ENCODE measurements at places on chromosomes 3 and 15. TPM values are rescaled to one million over a fixed set of nuclear protein-coding genes. Genes with fewer than 3 reads are reported as not detected.

Gene EAF2
- 10.3 TPM for polyA plus RNA-seq

Gene TMIE
- polyA plus RNA-seq, result 0.70 TPM

Gene ELL3
- polyA plus RNA-seq, result 4.2 TPM

Gene GNAT1
- polyA plus RNA-seq, result not detected

Gene HTR3E
- polyA plus RNA-seq, result not detected

Gene CCDC54
- polyA plus RNA-seq, result 0.17 TPM

Gene CHAC1
- polyA plus RNA-seq, result 2.4 TPM

- DNase-seq, result no peak
These were observed 202.8 kb upstream of the MRPL3 start for GRCh38 chr3:131705558-131706051.

DNA sequence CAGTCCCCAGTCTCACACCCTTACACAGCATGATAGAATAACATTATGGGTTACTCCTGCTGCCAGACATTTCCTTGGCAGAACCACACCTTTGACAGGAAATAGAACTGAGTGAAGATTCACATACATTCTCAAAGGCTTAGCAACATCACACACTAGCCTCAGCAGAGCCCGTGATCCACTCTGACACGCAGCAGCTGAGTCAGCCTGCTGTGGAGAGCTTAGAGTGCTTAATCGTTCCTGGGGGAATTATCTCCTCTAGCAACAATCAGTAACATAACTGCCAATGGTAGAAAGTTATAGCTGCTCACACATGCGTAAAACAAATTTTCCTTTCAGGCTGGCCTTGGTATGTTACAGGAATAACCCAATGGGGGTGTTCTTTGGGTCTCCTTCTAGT is 382.1 kb downstream of the GAP43 start:
- peak; percentile 41 for DNase-seq

DNA sequence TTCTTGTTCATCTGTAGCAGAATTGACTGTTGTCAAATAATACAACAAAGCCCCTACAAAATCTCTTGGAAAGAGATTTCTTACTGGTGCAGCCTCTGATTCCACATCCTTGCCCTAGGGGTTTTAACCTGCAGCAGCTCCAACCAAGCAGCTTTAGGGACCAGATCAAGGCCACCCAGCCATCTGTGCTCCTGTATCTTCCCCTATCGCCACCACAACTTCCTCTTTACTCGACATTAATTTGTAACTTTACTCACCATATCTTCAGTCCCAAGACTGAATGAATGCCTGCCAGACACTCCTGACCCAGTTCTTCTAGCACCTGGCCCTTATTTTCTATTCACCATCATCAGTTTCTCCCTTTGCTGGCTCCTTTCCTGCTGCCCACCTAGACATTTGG is 156.6 kb upstream of the IL12A start:
- DNase-seq, result no peak

DNA sequence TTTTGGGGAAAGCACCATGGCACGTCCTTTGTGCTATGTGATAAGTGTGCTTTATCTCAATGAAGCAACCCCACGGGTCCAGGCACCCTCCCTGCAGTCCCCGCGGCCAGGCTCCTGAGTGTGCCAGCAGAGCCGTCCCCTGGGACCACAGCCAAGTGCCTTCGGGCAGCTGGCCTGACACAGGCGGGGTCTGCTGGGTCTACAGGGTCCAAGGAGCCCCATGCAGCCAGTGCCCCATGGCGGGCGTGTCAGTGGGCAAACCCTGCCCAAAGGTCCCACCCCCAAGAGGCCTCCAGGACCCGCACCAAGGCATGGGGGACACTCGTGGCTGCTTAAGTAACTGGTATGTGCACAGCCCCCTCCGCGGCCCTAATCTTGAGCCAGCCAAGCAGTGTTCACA is 35.3 kb downstream of the KLHL25 start:
- no peak for DNase-seq

- DNase-seq, result no peak
These were observed 349.3 kb downstream of the MAGI1 start for GRCh38 chr3:65689436-65689835.

DNA sequence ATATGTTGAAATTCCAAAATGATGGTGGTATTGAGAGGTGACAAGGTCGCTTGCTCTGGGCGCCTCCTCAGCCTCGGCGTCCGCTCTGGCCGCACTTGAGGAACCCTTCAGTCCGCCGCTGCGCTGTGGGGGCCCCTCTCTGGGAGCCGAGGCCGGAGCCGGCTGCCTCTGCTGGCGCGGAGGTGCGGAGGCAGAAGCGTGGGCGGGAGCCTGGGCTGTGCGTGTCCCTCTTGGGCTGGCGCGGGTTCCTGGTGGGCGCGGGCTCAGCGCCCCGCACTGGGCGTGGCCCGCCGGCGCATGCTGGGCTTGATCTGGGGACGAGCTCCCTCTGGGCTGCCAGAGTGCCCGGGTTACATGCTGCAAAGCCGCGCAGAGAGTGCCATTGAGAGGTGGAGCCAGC is 39.8 kb upstream of the TMC3 start:
- no peak for DNase-seq

GRCh38 chr15:48974882-48975281 is 11.2 kb upstream of the SHC4 start:
- DNase-seq, result no peak

DNA sequence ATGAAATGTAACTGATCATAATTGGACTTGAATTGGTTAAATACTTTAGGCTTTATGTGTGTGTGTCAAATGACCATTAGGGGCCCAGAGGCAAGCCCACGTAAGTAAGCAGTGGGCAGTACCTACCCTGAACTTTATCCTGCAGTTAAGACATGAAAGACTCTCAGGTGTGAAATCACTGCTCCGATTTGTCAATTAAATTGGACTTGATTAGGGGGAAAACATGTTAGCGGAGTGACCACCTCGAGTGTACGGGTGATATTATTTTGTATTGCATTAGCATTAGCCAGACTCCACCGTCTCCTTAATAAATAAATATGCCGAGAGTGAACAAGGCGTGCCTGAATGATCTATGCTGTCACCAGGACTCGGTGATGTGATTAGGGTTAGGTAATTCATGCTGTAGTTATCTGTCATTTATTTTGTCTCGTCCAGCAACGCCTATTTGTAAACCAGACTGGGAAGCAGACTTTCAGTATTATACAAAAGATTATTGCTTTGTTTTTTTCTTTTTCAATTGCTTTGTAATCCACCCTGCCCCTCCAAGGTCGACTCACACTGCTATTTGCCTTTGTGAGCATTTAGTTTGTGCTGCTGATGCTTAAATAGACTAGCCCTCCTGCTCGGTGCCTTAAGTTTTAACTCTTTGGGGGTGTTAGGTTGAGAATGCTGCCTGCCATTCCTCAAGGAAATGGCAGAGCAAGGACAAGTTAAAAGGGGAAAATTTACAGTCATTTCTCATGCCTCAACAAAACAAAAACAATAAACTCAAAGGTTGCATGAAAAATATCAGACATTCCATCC is 1.8 kb downstream of the RBMS3 start:
- DNase-seq, result no peak

DNA sequence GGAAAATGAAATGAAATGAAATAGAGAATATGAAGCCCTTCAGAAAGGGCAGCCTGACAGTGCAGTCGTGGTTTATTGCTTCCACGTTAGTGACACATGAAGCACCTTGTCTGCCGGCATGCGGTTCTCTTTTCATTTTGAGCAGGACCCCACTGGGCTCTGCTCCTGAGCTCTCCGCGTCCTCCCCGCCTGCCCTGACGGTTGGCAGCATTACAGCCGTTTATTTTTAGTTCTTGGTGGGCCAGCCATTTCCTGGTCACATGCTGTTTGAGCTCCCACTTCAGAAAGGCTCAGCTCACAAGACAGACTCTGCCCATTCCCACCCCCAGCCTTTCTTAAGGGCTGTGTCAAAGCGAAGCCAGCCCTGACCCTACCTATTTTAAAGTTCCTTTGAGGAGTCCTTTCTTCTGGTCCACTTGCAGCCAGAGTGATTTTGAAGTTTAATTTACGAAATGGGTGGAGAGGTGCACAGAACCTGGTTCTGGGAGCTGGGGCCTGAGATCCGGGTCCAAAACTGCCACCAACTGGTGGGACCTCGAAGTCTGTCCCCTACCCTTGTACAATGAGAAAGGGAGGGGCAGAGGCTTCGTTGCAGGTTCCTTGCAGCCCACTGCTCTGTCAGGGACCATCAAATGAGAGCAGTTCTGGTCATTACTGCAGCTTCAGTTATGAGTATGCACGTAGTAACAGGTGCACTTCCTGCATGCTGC is 60.1 kb downstream of the MGLL start:
- DNase-seq, result no peak

DNA sequence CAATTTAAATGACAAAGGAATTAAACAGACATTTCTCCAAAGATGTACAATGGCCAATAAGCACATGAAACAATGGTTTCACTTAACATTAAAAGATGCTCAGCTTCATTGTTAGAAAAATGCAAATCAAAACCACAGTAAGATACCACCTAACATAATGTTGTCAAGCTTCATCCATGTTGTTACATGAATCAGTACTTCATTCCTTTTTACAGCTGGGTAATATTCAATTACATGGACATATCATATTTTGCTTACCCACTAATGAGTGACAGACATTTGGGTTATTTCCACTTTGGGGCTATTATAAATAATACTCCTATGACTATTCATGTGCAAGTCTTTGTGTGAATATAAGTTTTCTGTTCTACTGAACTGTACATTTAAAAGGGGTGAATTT is 7.8 kb downstream of the SLC41A3 start:
- DNase-seq, result no peak

DNA sequence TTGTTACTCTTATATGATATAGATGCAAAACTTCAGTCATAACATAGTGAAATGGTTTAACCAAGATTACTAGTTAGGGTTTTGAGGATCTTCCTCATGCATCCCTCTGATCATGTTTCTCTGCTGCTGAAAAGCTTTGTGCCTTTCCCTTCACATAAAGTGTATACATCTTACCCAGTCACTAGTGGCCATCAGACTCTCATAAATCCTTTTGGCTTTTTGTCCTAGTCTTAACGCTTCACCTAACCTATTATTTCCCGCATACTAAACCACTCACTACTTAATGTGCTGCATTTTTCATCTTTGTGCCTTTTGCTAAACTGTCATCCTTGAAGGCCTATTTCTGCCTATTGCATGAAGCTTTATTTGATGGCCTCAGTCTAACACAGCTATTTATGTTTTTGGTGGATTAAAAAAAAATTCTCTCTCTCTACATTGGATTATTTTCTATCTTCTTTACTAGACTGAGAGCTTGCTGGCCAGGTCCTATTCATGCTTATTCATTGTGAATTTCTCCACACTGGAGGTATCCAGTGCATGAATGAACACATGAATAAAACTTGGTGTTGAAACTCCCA is 717.6 kb upstream of the GOLIM4 start:
- no peak for DNase-seq

DNA sequence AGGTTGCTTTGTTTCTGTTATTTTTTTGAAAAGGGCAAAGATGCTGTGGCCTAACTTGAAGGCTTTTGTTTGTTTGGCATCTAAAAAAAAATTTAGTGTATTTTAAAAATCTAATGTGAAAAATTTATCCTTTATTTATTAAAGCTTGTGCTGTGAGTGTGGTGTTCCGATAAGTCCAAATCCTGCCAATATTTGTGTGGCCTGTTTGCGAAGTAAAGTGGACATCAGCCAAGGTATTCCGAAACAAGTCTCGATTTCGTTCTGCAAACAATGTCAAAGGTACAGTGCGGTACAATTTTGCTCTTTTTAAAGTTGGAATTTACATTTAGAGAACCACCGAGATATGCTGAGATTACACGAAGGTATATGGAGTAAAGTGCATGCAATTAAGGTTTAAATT is 3.7 kb downstream of the NMD3 start:
- DNase-seq, result no peak

GRCh38 chr3:46349484-46350261 is 4.2 kb upstream of the CCR2 start:
- DNase-seq, result no peak

- no peak for DNase-seq
These were observed 848 bp upstream of the RHCG start for GRCh38 chr15:89497231-89497630.

DNA sequence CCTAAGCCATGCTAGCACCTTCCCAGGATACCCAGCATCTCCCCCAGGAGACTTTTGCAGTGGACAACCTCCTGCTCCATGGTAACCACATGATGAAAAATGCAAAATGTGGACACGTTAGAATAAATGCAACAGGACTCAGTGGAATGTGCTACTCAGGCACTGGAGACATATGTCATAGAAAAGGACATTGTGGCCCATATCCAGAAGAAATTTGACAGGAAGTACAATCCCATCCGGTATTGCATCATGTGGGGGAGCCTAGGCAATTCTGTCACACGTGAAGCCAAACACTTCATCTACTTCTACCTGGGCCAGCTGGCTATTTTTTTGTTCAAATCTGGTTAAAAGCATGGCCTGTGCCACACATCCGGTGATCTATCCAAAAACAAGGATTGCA is 227.2 kb upstream of the GPR149 start:
- DNase-seq, result no peak

DNA sequence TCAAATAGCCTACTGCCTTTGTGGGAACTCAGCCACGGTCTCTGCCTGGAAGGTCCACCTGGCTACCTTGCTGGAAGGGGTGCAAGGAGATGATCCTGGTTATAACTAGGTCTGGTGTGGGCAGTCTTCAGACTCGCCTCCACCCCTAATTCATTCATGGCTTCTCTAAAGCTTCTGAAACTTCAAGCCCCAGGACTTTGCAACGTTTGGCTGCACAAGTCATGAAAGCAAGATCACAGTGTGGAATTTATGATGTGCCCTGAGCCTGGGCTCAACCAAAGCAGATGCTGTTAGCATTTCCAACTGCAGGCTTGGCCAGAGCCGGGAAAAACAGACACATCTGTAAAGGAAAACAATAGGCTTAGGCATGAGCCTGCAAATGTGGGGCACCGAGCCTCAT is 200.4 kb upstream of the WNT5A start:
- no peak for DNase-seq

DNA sequence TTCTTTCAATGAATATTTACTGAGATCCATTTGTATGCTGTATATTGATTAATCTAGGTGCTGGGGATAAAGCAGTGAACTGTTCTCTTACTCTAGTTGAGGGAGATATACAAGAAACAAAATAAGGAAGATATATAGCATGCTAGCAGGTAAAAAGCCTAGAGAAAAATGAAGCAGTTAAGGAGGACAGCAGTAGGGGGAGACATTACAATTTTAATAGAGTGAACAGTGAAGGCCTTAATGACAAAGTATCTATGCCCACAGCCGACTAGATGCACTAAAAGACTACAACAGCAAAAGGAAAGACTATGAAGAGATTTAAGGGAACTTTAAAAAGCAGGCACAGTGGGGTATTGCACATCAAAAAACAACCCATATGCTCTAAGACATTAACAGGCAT is 81.4 kb downstream of the XRN1 start:
- no peak for DNase-seq

- DNase-seq, result no peak
These were observed 6.9 kb upstream of the TNFSF10 start for GRCh38 chr3:172530101-172530561.

GRCh38 chr15:82950746-82951370 is 1.7 kb downstream of the HOMER2 start:
- DNase-seq, result no peak

DNA sequence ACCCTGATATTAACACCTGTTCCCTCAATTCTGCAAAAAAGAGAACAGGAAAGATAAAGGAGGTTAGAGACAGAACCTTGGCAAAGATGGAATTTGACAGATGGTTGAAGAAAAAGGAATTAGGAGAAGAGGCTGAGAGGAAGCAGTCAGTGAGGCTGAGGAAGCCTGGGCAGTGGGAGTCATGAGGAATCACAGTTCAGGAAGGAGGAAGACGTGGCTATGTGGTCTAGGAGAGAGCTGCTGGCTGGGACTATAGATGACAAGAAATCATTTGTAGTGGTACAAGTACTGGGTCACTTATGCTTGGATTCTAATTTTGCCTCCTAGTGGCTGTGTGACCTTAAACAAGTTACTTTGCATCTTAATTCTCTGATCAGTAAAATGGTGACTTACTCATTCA is 49.0 kb downstream of the LARS2 start:
- DNase-seq, result no peak

- no peak for DNase-seq
These were observed 14.2 kb upstream of the MAPK6 start for GRCh38 chr15:52004806-52005205.
